ENCODE measurements at places on chromosomes 5 and 9.

GRCh38 chr5:10140195-10140973, 109.3 kb downstream of the ATPSCKMT start:
- peak; percentile 79 for ATAC-seq

- no peak for ATAC-seq
These were observed 133.3 kb upstream of the SMARCA2 start for GRCh38 chr9:1881708-1882295.

- ATAC-seq: no peak
These were observed 818.2 kb downstream of the TLR4 start for GRCh38 chr9:118522093-118523028.

- ATAC-seq: no peak
These were observed 725.0 kb downstream of the TLE1 start for GRCh38 chr9:80964374-80964773.

GRCh38 chr9:87201351-87201751, 254.0 kb upstream of the GAS1 start:
- peak; percentile 48 for ATAC-seq

DNA sequence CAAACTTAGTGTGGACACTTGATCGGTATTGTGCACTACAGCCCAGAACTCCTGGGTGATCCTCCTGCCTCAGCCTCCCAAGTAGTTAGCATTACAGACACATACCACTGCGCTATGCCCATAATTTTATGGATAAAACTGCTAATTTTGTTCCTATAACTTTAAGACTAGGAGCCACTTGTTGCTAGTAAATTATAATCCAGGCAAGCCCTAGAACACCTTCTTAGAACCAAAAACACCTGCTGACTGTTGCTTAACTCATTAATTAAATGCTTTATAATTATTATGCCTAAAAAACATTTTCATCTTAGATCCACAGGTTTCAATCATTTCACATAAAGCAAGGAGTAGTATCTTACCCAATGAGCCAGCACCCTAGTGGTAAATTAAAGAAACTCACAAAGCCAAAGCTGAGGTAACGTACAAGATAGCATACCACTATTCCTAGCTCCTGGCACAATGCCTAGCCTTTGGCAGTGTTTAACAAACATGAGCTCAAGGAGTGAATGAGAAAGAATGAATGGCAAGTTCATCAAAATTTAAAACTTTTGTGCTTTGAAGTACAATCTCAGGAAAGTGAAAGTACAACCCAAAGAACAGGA, 5.4 kb downstream of the MRPS27 start:
- peak; percentile 84 for ATAC-seq

DNA sequence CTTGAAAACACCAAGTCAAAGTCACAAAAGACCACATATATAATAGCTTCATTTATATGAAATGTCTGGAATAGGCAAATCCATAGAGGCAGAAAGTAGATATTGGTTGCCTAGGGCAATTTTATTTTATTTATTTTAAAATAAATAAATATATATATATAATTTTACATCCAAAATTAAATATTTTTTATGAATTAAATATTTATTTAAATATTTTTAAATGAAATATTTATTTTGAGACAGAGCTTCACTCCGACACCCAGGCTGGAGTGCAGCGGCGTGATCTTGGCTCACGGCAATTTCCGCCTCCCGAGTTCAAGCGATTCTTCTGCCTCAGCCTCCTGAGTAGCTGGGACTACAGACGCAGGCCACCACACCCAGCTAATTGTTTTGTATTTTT, 58.9 kb upstream of the ATG10 start:
- no peak for ATAC-seq

DNA sequence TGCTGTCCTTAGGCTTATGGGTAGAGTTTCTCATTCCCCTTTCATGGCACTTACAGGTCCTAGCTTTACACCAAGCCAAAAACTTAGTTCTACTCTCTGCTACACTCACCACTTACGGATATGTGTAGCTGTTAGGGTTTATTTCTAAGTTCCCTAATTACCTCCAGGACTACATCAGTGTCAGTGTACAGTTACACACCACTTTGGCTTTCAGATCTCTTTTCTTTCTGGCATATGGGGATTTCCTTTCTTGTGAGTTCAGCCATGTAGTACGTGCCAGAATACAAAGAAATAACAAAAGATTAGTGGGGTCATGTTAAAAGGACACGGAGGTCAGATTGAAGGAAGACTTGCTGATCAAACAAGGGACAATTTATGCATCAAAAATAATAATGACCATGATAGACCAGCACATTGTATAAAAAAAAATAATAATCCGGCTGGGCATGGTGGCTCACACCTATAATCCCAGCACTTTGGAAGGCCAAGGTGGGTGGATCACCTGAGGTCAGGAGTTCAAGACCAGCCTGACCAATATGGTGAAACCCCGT, 41.8 kb downstream of the LYRM7 start:
- no peak for ATAC-seq

- no peak for ATAC-seq
These were observed 16.7 kb downstream of the GFPT2 start for GRCh38 chr5:180336234-180337020.

GRCh38 chr9:133099726-133100505, 21.1 kb downstream of the RALGDS start:
- no peak for ATAC-seq

- ATAC-seq: no peak
These were observed 98.1 kb downstream of the SREK1 start for GRCh38 chr5:66242050-66242715.

GRCh38 chr9:108639091-108639490, 216.7 kb downstream of the ACTL7B start:
- no peak for ATAC-seq

GRCh38 chr9:75152416-75152815, 64.1 kb downstream of the OSTF1 start:
- ATAC-seq: no peak

DNA sequence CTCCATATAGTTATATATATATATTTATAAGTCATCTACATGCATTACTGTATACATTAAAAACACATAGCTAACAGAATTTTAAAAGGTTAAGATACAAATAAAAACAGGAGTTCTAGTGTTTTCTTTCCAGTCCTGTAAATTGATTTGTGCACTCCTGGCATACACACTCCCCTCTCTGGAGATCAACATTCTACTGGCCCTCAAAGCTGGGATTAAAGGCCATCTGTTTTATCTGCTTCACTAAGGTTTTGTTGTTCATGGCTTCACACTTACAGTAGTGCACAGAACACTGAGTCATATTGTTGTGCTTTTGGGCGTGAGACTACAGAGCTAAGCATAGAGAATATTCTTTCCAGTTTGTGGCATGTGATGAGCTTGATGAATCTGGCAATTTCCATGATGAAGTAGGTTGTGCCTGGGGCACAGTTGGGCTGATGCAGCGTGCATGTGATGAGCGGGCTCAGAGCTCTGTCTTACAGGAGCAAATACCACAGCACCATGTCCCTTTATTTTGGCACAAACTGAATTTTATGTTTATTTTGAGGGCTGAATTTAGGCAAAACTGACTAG, 98.2 kb downstream of the TAF11L14 start:
- ATAC-seq: no peak

GRCh38 chr5:98902733-98903132, 26.1 kb downstream of the CHD1 start:
- ATAC-seq: peak; percentile 59

- ATAC-seq: no peak
These were observed 164.6 kb downstream of the FBXO4 start for GRCh38 chr5:42089705-42090104.

DNA sequence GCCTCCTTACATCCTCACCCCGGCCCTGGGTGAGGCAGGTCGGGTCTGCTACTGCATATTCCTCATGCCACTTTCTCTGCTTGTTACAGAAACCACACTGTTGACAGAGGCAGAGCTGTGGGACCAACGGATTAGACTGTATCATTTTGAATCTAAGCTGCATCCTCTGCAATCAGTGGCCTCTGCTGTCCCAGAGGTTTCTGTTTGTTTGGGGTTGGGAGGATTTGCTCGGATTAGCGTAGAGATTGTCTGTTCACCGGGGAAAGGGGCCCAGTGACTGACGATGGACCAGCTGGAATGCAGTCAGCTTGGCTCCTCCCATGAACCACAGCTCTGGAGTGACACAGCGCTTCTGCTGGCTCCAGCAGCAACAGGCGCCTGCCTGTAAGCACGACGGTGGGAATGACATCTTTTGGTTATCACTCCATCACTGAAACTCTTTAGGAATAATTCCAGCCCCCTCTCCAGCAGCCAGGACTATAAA, 37.3 kb upstream of the ADRA1B start:
- peak; percentile 93 for ATAC-seq

GRCh38 chr5:35438786-35439185, 178.9 kb upstream of the SPEF2 start:
- no peak for ATAC-seq

- ATAC-seq: no peak
These were observed 116.0 kb downstream of the NMUR2 start for GRCh38 chr5:152288917-152289595.

DNA sequence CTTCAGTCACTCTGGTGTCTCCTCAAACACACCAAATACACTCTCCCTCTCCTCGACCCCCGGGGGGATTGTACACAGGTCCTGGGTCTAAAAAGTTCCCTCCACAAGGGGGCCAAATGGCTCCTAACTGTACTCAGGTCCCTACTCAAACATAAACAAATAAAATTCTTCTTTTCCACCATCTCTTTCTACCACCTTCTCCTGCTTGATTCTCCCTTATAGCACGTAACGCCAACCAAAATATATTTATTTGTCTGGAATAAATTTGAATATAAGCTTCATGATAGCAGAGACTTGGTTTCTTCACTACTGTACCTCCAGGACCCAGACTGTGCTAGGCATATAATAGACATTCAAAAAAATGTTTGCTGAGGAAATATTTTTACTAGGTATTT, 21.4 kb downstream of the ZNF608 start:
- ATAC-seq: no peak

GRCh38 chr9:100890321-100890720, 138.2 kb upstream of the PLPPR1 start:
- ATAC-seq: no peak

DNA sequence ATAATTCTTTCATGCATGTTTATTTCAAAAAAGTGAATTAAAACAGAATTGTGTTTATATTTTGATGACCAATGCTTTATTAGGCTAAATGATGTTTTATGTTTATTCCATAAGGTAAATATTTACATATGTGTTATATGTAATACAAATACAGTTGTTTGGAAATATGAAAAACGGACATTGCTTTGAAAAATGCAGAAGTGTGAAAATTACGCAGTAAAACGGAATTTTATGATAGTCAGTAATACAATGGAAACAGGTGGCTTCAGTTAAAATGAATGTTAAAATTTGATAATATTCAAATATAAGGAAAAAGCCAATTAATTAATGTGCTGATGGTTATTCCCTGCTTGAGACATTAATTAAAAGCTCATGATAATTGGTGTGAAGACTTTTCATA, 1633.8 kb downstream of the MAT2B start:
- no peak for ATAC-seq

- ATAC-seq: peak; percentile 87
These were observed 6.4 kb downstream of the ARRDC1 start for GRCh38 chr9:137611623-137612609.

GRCh38 chr5:2005101-2006041, 122.6 kb upstream of the IRX4 start:
- ATAC-seq: no peak

DNA sequence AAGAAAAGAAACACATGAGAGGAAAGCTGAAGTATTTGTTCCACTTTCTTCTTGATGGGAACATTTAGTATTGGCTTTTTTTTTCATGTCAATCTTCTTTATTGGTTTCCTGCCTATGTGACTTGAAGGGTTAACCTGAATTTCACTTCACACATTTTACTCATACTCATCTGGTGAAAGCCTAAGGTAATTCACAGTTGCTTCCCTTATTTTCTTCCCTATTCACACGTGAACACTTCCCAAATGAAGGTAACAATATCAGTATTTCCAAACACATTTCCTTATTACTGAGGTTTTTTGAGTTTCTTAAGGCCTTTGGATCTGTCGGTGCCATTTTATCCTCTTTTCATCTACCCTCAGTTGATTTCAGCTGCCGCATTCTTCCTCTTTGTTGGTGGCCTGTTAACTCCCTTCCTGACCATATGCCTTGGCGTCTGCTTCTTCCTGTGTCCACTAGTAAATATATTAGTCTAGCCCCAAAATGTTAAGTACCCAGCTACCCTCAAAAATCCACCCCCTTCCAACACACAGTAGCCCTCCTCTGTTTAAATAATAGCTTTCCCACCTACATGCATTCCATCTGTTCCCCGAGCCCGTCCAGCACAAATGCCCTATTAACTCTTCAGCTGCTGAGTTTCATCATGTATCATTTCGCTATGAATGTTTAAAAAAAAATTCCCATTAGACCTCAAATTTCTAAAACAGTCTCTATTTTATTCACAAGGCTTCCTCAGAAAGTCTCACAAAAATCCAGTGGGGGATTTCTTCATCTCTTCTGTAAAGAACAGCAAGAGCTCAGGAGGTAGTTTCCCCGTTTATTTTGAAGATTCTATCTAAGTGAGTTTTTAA, 97.3 kb downstream of the USP20 start:
- peak; percentile 11 for ATAC-seq

GRCh38 chr5:135030123-135030955, 3.7 kb downstream of the PITX1 start:
- ATAC-seq: peak; percentile 12

- no peak for ATAC-seq
These were observed 17.3 kb downstream of the LNPEP start for GRCh38 chr5:96952974-96953730.

GRCh38 chr5:151808451-151809169, 36.9 kb downstream of the G3BP1 start:
- ATAC-seq: no peak

DNA sequence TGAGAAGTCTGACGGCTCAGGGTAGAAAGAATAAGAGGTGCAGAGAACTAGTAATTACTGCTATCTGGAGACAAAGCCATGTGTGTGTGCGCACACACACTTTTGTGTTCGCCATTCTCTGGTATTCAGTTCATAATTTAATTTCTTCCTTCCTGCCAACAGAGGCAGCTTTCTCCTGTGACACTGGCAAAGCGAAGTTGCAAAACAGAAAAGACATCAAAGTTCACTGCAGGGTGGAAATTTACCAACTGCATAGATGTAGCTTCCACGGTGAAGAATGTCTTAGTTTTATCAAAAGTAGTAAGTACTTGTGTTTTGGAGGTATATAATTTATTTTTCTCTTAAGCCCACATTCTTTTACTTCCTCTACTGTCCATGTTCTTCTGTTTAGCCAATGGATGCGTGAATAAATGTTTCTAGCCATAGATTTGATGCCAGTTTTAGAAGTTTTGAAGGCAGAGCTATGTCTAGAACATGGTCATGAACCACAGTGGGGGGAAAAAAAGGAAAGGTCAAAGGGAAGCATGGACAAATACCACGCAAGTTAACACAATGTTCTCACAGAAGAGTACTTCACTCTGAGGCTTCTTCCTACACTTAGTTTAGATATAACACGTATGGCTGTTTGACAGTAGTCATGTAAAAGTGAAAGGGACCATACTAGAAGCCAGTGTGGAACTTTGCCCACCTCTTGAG, 536.5 kb upstream of the GRIA1 start:
- no peak for ATAC-seq

- peak; percentile 87 for ATAC-seq
These were observed 68.4 kb downstream of the PSD2 start for GRCh38 chr5:139863855-139864558.

- no peak for ATAC-seq
These were observed 23.6 kb downstream of the PLPP7 start for GRCh38 chr9:131312822-131313770.

- ATAC-seq: no peak
These were observed 17.0 kb downstream of the COL23A1 start for GRCh38 chr5:178573216-178573615.

- no peak for ATAC-seq
These were observed 137.5 kb downstream of the CPLANE1 start for GRCh38 chr5:37111426-37112382.
